ENCODE measurements at places on chromosomes 4 and X.

- DNase-seq: no peak
Measured at GRCh38 chr4:186563761-186564160, 8.4 kb upstream of the MTNR1A start.

GRCh38 chr4:55758570-55758969 is 61.0 kb upstream of the EXOC1L start:
- DNase-seq: no peak

- no peak for DNase-seq
Measured at GRCh38 chrX:109373468-109373867, 108.4 kb downstream of the GUCY2F start.

GRCh38 chrX:134718105-134718965 is 60.1 kb upstream of the PLAC1 start:
- no peak for DNase-seq

GRCh38 chr4:28386776-28387175 is 1526.1 kb downstream of the STIM2 start:
- DNase-seq: no peak

- no peak for DNase-seq
Measured at GRCh38 chrX:653306-653705, 22.7 kb downstream of the SHOX start.

GRCh38 chr4:99154658-99155342 is 10.7 kb upstream of the ADH4 start:
- no peak for DNase-seq
